EH (cell line): ENCODE measurements at places on chromosomes 4 and X.

DNA sequence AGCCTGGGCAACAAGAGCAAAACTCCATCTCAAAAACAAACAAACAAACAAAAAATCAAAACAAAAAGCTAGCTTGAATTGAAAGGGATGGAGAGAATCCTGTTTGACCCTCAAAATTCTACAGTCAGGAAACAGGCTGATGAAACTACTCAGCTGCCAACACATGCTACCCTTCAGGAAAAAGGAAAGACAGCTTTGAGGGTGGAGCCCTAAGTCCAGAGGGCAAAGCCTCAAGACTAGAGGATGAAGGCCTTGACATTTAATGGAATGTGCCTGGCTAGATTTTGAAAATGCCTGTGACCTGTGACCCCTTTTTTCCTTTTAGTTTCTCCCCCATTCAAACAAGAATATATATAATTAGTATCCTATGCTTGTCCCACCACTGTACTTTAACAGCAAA, 27.1 kb downstream of the MORC4 start:
- DNase-seq, result no peak

DNA sequence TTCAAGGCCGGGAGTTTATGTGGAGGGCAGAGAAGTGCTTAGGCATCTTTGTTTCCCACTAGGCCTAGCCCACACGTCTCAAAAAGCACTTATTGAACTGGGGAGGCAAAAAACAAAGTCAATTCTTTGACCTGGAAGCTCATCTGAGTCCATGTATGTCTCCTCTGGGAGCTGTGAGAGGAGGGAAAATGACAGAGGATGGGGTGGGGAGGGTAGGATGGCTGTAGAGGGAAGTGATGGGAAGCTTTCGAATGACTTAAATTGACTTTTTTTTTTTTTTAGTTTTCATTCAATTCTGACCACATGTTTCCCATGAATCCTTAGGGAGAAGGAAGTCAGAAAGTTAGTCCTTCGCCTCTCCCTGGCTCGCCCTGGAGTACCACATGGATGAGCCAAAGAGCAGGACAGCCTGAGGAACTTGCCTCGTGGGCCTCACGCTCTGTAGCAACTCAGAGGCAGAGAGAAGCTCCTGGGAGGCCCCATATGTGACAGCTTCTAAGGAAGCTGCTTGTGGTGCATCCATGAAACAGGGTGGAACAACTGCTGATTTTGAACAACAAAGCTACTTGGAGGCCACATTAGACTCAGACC, 45.0 kb downstream of the NHSL2 start:
- DNase-seq, result no peak

DNA sequence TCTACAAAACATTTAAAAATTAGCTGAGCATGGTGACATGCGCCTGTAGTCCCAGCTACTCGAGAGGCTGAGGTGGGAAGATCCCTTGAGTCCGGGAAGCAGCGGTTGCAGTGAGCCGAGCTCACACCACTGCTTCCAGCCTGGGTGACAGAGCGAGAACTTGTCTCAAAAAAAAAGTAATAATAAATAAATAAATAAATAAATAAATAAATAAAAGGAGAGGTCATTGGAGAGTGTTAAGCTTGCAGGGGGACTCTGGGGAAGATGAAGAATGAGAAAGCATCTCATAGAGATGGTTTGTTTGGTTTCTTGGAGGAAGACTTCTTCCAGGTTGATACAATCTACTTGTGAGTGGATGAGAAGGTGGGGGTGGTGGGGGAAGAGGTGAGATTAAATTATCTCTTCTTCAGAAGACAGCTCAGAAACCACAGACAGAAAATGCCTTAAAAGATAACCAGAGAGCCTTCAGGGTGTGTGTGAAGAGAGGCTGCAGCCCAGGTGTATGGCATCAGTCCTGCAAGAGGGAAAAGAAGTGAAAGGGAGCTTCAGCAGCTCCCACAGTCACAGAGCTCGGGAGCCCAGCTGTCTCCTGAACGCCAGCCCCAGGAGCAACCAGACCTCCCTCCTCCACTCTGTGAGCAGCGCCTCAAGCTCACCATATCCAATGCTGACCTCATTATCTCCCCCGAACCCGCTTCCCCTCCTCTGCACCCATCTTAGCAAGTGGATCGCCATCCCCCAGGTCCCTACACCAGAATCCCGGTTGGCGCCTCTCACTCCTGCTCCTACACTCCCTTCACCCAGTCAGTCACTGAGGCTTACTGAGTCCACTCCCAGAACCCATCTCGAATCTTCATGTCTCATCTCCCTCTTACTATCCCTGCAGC, 48.2 kb downstream of the RBM47 start:
- DNase-seq, result no peak

GRCh38 chr4:105560421-105560848, 8.0 kb downstream of the ARHGEF38 start:
- no peak for DNase-seq

DNA sequence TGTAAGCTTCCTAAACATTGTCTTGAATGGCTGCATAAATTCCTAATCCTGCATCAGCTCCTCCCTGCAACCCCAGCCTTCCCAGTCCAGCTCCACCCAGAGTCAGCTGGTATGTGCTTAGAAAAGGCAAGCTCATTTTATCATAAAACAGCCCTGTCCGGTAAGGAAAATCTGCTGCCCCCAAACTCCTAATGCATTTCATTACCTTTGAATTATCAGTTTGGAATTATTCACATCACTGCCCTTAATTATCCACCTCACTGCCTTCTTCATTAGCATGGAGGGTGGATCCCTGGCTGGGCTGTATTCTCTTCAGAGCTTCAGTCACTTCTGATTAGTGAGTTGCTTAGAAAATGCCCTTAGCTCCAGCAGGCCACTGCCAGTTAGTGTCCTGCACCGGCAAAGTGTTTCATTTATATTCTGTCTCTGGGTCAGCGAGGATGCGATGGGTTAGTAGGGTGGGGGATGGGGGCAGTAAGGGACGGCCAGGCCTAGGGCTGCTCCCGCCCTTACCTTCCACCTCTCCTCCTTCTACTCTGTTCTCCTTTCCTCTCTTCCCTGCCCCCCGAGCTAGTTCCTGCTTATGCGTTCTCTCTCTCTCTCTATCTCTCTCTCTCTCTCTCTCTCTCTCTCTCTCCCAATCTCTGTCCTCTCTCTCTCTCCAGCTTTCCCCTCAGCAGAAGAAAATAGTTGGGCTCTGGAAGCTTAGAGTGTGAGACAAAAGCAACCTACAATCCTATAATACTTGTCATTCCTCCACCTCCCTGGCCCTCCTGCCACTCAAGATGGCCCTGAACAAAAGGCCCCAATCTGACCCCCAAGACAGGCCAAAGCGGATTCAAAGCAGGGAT, 174.8 kb upstream of the KLF3 start:
- peak; percentile 22 for DNase-seq

- peak; percentile 89 for DNase-seq
Measured at GRCh38 chr4:89469930-89470375, 162.4 kb upstream of the GPRIN3 start.

- no peak for DNase-seq
Measured at GRCh38 chr4:4480205-4480604, 61.6 kb downstream of the STX18 start.

DNA sequence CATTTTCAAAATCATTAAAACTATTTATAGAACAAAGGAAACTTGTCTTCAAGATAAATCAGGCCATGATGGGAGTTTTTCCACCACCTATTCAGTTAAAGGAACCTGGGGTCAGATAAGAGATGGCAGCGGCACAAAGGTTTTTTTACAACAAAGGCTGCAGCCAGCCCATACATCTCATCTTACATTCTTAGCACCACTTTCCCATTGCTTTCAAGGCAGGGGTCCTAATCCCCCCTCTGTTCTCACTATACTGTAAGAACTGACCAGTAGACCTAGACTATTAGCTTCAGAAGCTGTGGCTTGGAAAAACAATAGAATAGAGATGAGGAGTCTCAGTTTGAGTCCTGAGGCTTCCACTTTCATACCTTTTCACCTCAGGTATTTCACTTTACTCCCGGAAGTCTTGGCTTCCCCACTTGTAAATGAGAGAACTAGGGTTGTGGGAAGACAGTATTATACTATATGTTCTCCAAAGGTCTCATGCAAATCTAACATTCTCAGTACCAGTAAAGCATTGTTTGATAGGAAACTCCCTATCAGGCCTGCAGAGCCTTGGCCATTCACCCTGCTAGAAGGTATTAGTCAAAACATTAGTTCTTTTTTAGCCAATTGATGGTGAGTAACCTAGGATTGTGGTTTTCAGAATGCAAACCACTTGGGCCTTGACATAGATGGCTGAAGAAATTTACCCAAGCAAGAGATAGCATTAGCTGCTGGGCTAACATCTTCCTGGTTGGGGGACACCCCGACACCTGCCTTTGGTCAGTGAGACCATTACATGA, 182.9 kb upstream of the PBDC1 start:
- no peak for DNase-seq

DNA sequence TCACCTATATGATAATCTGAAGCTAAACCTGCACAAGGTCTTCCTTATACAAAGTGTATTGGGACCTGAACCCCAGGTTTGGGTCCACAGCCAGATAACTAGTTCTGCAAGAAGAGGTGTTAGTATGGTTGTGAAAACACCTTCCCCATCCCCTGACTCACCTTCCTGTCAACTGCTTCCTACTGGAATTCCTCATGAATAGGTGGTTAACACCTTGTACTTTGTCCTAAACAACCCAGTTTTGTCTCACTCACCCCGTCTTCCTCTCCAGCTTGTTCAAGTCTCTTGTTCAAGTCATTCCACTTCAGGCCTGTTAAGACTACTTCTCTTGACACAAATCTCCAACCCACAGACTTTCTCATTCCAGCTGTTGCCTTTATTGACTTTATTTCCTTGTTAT, 45.5 kb downstream of the CCNG2 start:
- DNase-seq, result no peak

DNA sequence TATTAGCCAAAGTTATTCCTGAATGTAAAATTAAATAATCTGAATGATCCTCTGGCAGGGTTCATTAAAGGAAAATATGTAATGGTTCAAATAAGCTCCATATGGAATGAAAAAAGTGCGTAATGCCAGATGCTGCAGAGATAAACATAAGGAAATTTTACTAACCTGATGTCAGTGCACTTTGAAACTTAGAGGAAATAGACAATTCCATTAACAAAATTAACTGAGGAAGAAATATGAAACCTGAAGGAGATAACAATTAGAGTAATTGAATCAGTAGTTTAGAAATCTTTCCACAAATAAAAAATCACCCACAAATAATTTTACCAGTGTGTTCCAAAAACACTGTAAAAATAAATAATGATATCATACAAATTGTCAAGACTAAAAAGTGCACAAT, 387.5 kb downstream of the GRIA2 start:
- no peak for DNase-seq

DNA sequence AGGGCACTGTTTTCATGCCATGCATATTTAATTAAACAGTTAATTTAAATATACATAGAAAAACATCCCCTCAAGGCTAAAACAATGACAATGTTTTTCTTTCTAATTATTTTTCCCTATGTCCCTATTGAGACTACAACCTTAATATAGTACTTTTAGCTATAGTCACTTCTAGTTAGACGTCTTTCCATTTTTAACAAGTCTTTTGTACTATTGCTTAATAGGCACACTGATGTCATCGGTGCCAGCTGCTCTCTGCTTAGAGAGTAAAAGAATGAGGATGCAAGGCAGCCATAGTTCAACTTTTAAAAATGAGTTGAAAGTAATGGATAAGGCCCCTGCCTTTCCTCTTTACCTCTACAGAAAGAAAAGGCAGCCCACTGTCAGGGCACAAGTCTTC, 191.1 kb downstream of the KCTD8 start:
- no peak for DNase-seq

DNA sequence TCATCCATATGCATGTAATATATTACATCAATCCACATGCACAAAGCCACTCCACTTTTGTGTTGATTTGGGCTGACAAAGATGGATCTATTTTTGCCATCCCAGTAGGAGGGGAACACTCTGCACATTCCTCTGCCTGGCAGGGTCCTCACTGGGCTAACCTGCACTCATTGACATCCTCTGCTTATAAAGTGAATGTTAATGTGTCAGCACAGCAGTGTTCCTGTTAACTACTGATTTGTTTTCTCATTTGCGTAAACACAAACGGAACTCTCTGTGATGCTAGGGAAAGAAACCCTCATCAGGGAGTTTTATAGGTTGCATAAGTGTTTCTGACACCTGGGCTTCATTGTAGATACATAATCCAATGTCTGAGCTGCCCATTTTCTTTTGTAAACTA, 826.0 kb downstream of the RAB28 start:
- no peak for DNase-seq

- no peak for DNase-seq
Measured at GRCh38 chr4:125772680-125773079, 457.9 kb downstream of the FAT4 start.
